Naive thymus-derived CD4-positive, alpha-beta T cell (primary cell): ENCODE measurements at places on chromosomes 2 and 18. TPM values are rescaled to one million over a fixed set of nuclear protein-coding genes. Genes with fewer than 3 reads are reported as not detected.

DNA sequence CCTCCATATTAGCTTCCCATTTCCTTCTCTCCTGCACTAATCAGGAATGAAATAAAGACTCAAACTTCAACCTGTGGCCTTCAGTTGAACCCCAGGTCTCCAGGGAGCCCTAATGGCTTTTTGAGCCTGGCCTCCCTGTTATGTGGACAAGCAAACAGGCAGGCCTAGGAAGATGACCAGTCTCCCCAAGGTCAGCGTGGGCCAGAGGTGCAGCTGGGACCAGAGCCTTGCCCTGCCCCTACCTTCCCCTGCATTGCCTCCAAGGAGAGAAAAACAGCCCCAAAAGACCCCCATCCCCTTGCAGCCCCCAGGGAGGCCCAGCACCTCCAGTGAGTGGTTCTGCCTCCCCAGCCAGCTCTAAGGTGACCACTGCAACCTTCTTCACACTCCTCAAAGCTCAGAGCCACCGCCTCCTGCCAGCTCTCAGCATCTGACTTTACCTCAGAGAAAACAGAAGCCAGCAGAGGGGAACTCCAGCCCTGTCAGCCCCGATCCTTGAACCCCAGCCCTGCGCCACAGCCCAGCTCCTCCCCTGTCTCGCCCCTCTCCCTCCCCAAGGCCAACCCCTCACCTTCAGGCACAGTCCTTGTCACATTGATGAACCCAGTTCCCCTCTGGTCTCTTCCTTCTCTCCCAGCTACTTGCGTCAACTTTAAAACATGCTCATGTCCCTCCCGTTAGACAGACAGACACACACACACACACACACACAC is 59.5 kb upstream of the ID2 start:
- H3K4me3 ChIP-seq, result no peak overlapping the region
- no peaks in the 10 kb centered on the region for H3K27me3 ChIP-seq
- no peak for DNase-seq
- no peak overlapping the region for H3K27ac ChIP-seq

The HNRNPA3 gene
- 53.3 TPM for polyA plus RNA-seq

- no peaks in the 10 kb centered on the region for H3K36me3 ChIP-seq
- H3K27me3 ChIP-seq, result no peaks in the 10 kb centered on the region
- no peak for DNase-seq
- no peaks in the 10 kb centered on the region for H3K4me1 ChIP-seq
- H3K4me3 ChIP-seq, result no peak overlapping the region
These were observed 99.0 kb downstream of the HS1BP3 start for GRCh38 chr2:20551945-20552328.

DNA sequence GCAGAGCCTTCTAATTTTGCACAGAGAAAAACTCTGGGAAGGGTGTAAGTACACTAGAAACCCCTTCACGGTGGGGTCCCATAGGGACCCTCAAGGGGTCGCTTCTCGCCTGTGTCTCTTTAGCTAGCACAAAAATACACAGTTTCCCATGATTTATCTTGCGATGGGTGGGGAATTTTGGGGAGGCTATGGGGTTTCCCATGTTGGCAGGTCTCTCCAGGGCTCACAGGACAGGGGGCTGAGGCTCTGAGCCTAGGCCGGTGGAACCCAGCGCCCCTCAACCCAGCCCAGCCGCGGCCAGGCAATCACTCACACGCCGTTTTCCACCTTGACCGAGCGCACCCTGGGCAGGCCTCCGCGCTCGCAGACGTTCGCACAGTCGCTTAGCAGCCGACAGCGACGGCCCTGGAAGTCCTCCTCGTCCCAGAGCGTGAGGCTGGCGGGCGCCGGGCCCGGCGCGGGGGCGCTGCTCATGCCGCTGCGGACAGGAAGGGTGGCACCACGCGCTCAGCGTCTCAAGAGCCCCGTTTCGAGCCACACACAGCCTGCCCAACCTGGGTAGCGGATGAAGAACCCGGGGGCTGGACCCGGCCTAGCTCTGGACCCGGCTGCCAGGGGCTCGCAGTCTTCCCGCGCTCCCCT is 398 bp downstream of the CRYBA2 start:
- no peaks in the 10 kb centered on the region for H3K36me3 ChIP-seq
- no peak overlapping the region for H3K27ac ChIP-seq
- DNase-seq, result no peak
- H3K27me3 ChIP-seq, result peaks cover 5% of the 10 kb centered on the region
- no peaks in the 10 kb centered on the region for H3K4me1 ChIP-seq

The HNMT gene
- polyA plus RNA-seq, result not detected

GRCh38 chr2:128368437-128369107 is 49.9 kb upstream of the HS6ST1 start:
- H3K27ac ChIP-seq, result no peak overlapping the region
- no peak overlapping the region for H3K4me3 ChIP-seq
- no peaks in the 10 kb centered on the region for H3K27me3 ChIP-seq
- no peak for DNase-seq
- H3K4me1 ChIP-seq, result no peaks in the 10 kb centered on the region

- H3K27ac ChIP-seq, result no peak overlapping the region
- no peak for DNase-seq
- no peaks in the 10 kb centered on the region for H3K27me3 ChIP-seq
- no peak overlapping the region for H3K4me3 ChIP-seq
- H3K4me1 ChIP-seq, result no peaks in the 10 kb centered on the region
These were observed 94.1 kb downstream of the GALNT3 start for GRCh38 chr2:165699946-165700345.

DNA sequence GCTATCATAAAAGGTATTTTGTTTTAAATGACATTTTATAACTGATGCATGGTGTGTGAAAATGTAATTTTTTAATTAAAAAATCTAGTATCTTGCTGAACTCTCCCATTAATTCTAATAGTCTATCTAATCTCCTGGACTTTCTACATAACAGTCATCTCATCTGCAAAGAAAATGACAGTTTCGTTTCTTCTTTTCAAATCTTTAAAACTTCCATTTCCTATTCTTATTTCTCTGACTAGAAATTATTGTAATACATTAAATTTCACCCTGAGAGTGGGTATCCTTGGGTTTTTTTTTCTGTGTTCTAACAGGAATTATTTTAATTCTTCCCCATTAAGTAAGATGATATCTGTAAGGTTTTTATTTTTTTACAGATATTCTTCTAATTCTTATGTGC is 120.1 kb downstream of the KCNF1 start:
- H3K27ac ChIP-seq, result no peak overlapping the region
- no peaks in the 10 kb centered on the region for H3K36me3 ChIP-seq
- DNase-seq, result no peak
- no peak overlapping the region for H3K4me3 ChIP-seq
- H3K27me3 ChIP-seq, result no peaks in the 10 kb centered on the region

GRCh38 chr2:218230882-218231281 is 13.9 kb downstream of the ARPC2 start:
- H3K4me1 ChIP-seq, result peaks cover 32% of the 10 kb centered on the region
- H3K4me3 ChIP-seq, result no peak overlapping the region
- H3K27me3 ChIP-seq, result no peaks in the 10 kb centered on the region
- H3K36me3 ChIP-seq, result peaks cover 34% of the 10 kb centered on the region

- DNase-seq, result no peak
- no peaks in the 10 kb centered on the region for H3K36me3 ChIP-seq
These were observed 205.3 kb downstream of the ANAPC1 start for GRCh38 chr2:111678651-111679050.

GRCh38 chr18:48991676-48992075 is 40.9 kb upstream of the SMAD7 start:
- H3K4me1 ChIP-seq, result peaks cover 2% of the 10 kb centered on the region
- no peak overlapping the region for H3K27ac ChIP-seq
- no peaks in the 10 kb centered on the region for H3K27me3 ChIP-seq
- H3K4me3 ChIP-seq, result no peak overlapping the region
- no peaks in the 10 kb centered on the region for H3K36me3 ChIP-seq

The SAG gene
- polyA plus RNA-seq, result not detected

- H3K4me3 ChIP-seq, result no peak overlapping the region
- H3K4me1 ChIP-seq, result no peaks in the 10 kb centered on the region
- no peak for DNase-seq
- no peaks in the 10 kb centered on the region for H3K27me3 ChIP-seq
These were observed 111.4 kb downstream of the SLC39A10 start for GRCh38 chr2:195768431-195768830.

The C18orf54 gene
- 0.45 TPM for polyA plus RNA-seq

The ALPG gene
- not detected for polyA plus RNA-seq

The WNT6 gene
- polyA plus RNA-seq, result 0.11 TPM
